Activated naive CD4-positive, alpha-beta T cell treated with anti-CD3 and anti-CD28 coated beads, Interleukin-2, amount 10 ng/mL, durations not matched to agents 7 days and 5 days (primary cell): ENCODE measurements at places on chromosomes 7 and 10.

DNA sequence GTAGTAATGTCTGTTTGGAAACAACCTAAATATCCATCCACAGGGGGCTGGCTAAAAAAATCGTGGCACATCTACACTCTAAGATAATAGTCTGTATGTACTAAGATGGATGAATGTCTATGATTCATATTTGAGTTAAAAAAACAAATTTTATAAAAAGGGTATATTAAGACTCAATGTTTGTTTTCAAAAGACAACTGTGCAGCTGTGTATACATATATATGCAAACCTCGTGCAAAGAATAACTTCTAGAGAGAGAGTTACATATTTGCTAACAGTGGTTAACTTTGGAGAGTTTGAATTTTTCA lies 323.5 kb downstream of the PLXNA4 start:
- DNase-seq, result no peak

GRCh38 chr10:102585026-102585425 lies 59.3 kb upstream of the TRIM8 start:
- DNase-seq, result no peak

DNA sequence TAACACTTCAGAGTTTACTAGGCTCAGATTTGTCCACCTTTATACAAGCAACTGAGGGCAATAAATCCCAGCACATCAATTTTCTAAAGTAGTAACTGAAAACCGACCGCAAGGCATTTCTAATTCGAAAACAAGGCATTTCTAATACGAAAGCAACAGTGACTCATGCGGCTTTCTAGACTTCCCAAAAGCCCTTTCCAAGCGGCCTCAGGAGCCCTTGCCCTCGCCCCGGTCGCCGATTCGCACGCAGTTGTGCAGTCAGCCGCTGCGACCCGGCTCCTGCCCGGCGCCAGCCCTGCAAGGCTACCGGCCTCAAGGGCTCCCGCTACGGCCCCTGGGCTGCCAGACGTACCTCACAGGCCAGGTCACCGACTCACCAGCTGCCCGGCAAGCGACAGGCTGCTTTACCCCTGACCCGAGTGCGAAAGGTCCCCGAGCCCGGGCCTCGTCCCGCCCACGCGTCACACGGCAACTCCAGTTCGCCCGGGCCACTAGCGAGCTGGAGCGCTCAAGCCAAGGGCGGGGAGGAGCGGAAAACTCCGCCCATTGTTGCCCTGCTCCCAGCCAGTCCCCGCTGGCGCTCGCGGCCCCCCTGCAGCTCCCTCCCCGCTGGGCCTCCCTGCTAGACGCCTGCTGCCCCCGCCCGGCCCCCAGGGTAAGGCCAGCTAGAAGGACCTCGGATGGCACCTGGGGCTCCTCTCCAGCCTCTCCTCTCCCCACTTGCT lies 7.3 kb downstream of the NCOA4 start:
- DNase-seq, result peak; percentile 90

- DNase-seq, result no peak
Measured at GRCh38 chr10:113552701-113553100, at the start of gene HABP2. TSS of gene HABP2 (plus strand) at chr10:113553053. CDS start at chr10:113553122, 69 bp downstream.

- DNase-seq, result no peak
Measured at GRCh38 chr10:94193466-94193924, 169.2 kb downstream of the NOC3L start.

GRCh38 chr10:28975891-28976531 lies 298.7 kb downstream of the BAMBI start:
- no peak for DNase-seq

DNA sequence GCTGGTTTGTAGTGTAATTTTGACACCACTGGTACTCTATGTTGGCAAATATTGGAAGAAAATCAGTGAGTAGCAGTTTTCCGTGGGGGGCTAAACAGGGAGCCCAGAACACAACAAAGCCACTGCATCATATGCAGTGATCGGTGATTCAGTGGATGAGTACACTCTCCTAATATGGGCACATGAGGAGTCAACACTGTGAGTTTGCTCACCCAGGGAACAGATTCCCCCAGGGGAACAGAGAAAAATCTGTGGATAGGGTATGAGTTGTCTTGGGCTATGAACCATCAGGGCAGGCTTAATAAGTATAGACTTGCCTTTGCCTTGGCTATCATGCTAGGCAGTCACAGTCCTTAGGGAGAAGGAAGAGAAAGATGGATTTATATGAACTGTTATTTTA lies 227.7 kb upstream of the SEMA3E start:
- no peak for DNase-seq

DNA sequence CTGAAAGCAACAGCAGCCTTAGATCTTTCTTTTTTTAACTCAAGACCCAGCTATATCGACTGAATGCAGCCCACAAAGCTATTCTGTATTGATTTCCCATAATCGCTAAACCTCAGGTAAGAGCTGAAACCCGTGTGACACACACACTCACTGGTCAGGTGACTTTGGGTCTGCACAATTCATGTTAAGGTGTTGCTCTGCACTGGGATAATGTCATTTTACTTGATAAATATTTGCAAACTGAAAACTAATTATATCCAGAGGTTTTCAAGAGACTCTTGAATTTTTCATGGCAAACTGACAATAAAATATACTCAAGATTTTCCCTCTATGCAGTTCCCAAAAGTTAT lies 33.1 kb downstream of the SCRN1 start:
- no peak for DNase-seq

GRCh38 chr10:111015181-111015580 lies 61.6 kb upstream of the ADRA2A start:
- DNase-seq, result no peak

GRCh38 chr10:24376731-24377130 lies 167.8 kb downstream of the KIAA1217 start:
- DNase-seq, result no peak

DNA sequence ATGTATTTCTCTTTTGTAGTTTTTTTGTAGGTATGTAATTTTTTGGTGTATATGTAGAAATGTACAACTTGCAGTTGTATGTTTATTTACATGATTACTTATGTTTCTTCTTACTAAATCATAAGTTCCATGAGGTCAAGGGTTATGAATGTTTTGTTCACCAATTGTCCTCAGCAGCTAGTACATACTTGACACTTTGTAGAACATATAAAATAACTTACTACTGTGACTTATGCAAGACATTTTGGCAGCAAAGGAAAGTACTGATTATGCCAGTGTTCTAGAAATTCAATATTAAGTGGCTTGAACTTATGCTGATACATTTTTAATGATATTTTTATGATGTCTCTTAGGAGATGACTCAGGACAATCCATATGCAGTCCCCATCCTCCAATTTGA lies 209.6 kb downstream of the DKK1 start:
- DNase-seq, result no peak

DNA sequence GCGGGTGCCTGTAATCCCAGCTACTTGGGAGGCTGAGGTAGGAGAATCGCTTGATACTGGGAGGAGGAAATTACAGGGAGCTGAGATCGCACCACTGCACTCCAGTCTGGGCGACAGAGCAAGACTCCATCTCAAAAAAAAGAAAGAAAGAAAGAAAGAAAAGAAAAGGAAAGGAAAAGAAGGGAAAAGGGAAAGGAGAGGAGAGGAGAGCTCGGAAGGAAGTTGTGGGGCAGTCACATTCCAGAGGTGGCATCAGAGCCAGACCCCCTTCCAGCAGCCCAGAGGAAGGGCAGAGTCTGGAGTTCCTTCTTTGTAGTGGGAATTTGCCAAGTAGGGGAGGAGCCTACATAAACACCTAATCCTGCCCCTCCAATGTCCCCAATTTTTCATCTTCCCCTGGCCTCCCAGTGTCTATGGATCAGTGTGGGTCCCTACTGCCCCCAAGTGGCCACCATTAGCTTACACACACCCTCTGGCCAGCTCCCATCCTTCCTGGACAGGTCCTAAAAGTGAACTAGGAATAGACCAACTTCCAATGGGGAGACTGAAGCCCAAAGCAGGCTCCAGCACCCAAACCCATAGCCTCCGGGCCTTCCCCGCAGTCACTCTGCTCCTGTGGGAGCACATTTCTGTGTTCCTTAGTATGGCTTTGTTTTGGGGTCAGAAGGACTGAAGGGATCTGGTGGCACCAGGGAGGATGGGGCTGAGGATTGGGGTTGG lies 39.6 kb upstream of the HSPB1 start:
- DNase-seq, result peak; percentile 59

GRCh38 chr7:27171637-27172314 lies 2.3 kb downstream of the HOXA10 start:
- peak; percentile 19 for DNase-seq

DNA sequence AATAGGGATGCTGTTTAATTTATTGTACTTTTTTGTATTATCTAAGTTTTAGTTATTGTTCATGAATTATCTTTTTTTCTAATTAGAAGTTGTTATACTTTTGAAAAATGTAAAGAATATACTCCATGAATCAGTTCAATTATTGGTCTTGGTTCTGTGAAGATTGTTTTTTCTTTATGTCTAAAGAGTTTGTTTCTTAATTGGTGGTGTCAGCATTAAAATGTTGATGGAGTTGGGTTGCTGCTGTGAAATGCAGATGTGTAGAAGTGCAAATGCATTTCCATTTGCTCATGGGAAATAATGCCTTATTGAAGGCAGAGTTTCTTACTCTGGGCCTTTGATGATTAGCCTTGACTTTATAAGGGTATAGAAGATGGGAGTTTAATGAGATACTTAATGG lies 11.9 kb downstream of the NRG3 start:
- no peak for DNase-seq

- no peak for DNase-seq
Measured at GRCh38 chr7:14598978-14599377, 303.6 kb downstream of the DGKB start.

- no peak for DNase-seq
Measured at GRCh38 chr10:62589689-62590088, 214.8 kb upstream of the ADO start.

DNA sequence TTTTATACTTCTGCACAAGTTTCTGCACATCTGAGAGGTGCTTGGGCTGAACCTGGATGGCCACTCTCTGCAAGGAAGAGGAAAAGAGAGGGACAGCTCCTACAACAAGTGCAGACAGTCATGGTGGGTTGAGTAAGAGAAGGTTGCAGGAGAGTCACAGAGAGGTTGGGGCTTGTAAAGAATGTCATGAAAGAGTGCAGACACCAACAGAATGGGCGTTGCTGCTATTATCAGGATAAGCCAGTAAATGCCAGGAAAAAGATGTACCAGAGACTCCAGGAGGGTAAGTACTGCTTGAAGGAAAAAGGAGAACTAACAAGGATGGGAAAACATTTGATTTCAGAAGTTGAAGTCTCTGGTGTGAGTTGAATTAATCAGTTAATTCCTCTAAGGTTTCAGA lies 77.8 kb upstream of the NRP1 start:
- no peak for DNase-seq
